ENCODE measurements at places on chromosomes 12 and 14.
A peak's percentile ranks its signal among the peaks of the same experiment; 100 is the strongest.

GRCh38 chr12:117674313-117674712 is 294.5 kb downstream of the KSR2 start:
- DNase-seq, result no peak

DNA sequence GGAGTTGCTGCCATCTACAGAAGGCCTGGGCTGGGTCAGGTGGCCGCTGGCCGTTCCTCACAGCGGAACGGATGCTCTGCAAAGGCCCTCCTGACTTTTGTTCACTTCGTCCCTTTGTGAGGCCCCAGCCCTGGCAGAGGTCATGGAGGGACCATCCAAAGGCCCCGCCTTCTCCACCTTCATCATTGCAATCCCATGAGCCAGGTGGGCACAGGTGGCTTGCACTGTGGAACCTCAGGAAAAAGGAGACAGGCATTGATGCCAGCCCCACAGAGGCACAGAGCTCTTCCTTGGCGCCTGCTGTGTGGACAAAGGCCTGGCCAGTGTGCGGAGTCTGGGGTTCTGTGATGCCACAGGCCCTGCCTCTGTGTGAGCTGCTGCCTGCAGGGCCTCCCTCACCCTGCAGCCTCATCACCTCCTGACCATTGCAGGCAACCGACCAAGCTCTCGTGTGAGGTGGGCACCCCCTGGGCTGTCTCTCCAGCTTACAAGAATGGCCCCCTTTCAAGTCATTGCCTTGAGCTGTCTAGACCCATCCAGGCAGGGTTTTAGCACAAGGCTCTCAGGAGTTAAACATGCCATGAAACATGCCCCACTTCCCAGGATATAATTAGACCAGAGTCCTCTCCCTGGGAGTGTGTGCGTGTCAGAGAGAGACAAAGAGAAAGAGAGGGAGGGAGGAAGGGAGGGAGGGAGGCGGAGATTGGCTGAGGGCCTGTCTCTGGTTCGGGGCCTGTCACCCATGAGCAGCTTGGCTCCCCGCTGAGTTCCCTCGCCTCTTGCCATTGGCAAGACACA is 19.3 kb downstream of the NFKBIA start:
- peak; percentile 58 for DNase-seq

- DNase-seq, result no peak
Measured at GRCh38 chr14:37620856-37621255, 25.4 kb downstream of the TTC6 start.

GRCh38 chr12:12524128-12524527 is 38.5 kb downstream of the DUSP16 start:
- DNase-seq, result no peak

GRCh38 chr14:65193916-65194590 is 91.7 kb upstream of the MAX start:
- DNase-seq, result no peak

GRCh38 chr12:47207340-47207717 is 127.6 kb upstream of the AMIGO2 start:
- DNase-seq, result no peak

GRCh38 chr12:33828326-33828725 is 194.0 kb upstream of the ALG10 start:
- no peak for DNase-seq

- DNase-seq, result no peak
Measured at GRCh38 chr14:28264306-28264705, 502.3 kb upstream of the FOXG1 start.

- no peak for DNase-seq
Measured at GRCh38 chr14:101464310-101464983, 96.8 kb upstream of the DIO3 start.

All from nucleus accumbens (tissue), 56 donors.